ENCODE measurements at places on chromosomes 4 and X.

DNA sequence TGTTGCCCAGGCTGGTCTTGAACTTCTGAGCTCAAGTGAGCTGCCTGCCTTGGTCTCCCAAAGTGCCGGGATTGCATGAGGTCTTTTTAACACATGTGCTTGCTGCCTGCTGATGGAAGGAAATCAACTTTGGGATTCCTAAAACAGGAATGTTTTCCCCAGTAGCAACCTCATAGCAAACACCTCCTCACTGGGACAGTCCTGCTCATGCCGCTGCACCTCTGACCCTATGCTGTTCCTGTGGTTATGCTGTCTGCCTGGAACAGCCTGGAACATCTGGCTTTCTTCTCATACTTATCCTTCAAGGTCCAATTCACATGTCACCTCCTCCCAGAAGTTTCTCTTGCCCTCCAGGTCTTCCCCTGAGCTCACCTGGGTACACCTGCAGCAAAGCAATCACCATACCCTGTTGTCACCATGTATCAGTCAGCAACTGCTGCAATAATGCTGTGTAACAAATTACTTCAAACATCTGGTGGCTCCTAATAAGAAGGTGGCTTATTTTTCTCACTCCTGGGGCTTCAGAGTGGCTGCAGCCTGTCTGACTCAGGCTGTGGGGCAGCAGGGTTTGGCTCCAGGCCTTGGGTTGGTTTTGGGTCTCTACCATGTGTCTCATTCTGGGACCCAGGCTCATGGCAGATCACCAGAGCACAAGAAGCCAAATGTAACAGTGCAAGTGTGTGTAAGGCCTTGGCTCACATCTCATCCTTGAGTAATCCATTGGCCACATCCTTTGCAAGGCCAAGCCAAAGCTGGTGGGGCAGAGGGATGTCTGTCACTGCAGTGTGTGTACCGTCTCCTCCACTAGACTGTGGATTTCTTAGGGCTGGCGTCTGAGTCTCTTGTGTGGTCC is 59.4 kb upstream of the SORCS2 start:
- DNase-seq: no peak

- DNase-seq: no peak
These were observed 122.5 kb downstream of the ZNF827 start for GRCh38 chr4:145816091-145816490.

DNA sequence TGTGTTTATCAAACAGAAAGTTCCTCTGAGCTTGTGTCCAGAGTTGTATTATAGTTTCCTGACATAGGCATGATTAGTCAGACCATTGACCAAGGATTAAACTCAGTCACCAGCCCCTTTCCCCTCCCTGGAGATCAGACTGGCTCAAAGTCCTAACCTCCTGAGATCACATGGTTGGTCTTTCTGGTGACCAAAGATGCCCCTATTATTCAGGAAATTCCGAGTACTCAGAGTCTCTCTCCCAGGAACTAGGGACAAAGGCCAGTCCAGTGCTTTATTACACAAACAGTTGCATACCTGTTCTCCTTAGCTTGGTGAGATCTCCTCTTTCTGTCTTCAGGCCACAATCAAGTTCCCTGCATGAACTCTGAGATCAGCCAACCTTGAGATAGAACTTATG is 14.5 kb upstream of the ENPP6 start:
- no peak for DNase-seq

- DNase-seq: no peak
These were observed 109.0 kb upstream of the ACSL4 start for GRCh38 chrX:109841869-109842579.

- no peak for DNase-seq
These were observed 22.6 kb downstream of the CSF2RA start for GRCh38 chrX:1291110-1291740.

DNA sequence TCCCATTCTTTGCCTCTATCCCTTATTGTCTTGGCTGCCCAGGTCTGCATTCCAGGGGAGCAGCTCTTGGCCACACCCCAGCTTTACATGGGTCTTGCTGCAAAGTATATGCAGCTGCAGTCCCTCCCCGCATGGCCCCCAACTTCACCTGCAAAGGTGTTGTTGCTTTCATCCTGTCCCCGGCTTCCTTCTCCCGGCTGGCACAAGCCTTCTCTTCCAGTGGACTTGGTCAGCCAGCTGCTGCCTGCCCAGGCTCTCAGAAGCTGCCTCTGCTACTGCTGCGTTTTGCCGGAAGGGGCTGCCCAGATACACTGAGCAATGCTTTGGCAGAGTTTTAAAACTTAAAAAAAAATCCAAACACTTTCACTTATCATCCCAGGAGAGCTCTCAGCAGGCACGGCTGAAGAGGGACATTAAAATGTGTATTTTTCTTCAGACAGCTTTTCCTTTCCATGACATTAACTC is 121.2 kb upstream of the PDLIM3 start:
- no peak for DNase-seq

DNA sequence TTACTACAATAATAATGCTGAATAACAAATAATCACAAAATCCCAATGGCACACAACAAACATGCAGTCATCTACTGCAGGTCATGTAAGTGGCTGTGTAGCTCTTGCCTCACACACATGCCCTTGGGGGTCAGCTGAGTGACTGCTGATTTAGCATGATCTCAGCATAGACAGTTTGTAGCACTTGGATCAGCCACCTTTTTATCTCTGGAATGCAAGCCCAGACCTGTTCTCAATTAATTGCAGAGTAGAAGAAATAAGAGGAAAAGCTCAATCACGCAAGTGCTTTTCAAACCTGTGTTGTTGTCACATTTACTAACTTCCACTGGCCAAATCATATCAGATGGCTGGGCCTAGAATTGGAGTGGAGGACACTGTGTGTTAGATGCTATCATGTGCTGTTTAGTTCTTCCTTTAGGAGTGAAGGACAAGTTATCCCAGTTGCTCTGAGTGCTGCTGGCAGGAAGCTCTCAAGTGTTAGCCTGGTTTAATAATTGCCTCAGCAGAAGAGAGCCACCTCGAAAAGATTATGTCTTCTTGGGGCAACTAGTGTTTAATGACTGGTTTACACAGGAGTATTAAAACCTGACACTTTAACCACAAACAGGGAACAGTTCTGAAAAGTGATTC is 128.3 kb upstream of the EPHA5 start:
- DNase-seq: no peak

GRCh38 chr4:73593631-73594241 is 26.5 kb downstream of the RASSF6 start:
- DNase-seq: no peak

DNA sequence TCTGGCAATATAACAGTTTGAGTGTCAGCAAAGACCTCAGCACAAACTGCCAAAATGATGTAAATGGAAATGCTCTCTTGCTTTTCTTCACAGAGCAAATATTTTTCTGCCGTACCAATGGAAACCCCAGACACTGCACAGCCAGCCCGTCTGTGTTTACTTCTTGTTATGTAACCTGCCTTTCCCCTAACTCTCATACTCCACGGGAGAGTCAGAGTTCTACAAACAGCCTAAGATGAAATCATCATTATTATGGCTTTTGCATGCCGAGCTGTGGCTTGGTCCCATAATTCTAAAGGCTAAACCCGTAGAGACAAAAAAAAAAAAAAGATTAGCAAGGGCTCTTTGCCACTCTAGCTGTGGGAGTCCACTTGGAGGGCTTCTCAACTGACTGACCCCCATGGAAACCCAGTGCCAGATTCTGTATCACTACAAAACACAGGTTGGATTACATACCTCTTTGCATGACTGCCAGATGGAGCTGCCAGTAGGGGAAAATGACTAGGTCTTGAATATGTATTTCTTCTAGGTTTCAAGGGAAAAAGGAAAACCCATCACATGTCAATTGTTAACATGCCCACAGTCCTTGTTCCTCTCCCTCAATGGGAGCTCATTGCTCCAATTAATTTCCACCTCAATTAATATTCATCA is 197.2 kb upstream of the CNKSR2 start:
- DNase-seq: no peak

GRCh38 chr4:139672215-139672614 is 6.6 kb downstream of the MGST2 start:
- no peak for DNase-seq

GRCh38 chr4:140243278-140243753 is 89.3 kb upstream of the MAML3 start:
- no peak for DNase-seq

GRCh38 chr4:7029212-7029611 is 14.0 kb upstream of the TADA2B start:
- DNase-seq: no peak

- no peak for DNase-seq
These were observed 10.4 kb downstream of the ACOT9 start for GRCh38 chrX:23732704-23733103.

DNA sequence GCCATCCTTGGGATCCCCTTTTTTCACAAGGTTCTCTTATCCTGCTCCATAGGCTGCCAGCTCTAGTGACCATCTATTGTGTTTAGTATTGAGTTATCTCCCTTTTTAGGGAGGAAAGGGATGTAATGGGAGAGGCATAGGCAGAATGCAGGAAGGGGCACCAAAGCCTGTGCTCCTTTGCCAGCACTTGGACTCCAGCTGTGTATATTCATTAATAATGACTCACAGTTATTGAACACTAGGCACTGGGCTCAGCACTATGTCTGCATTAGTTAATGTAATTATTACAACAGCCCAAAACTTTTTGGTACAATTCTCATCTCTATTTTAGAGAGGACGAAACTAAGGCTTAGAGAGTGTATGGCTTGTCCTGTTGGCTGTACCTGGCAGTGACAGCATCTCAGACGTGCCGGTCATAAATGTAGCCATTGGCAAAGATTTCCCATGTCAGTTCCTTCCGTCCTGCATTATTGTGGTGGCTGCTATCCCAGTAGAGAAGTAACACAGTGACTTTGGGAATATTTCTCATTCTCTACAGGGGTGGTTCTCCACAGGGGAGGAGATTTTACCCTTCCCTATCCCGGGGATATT is 90.3 kb downstream of the AFF1 start:
- no peak for DNase-seq

DNA sequence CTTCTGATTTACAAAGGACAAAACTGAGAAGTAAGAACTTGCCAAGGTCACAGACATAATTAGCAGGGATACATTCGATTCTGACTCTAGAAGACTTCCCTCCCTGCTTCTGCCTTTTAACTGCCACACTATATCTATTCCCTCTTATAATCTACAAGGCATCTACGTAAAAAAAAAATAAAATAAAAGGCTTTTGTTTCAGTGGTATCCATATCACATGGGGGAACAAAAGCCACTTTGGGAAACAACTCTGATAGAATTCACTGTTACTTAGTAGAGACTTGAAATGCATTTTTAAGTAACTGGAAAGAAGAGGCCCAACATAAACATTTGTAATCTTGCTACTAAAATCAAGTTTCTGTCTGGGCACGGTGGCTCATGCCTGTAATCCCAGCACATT is 247.2 kb downstream of the SCFD2 start:
- no peak for DNase-seq

DNA sequence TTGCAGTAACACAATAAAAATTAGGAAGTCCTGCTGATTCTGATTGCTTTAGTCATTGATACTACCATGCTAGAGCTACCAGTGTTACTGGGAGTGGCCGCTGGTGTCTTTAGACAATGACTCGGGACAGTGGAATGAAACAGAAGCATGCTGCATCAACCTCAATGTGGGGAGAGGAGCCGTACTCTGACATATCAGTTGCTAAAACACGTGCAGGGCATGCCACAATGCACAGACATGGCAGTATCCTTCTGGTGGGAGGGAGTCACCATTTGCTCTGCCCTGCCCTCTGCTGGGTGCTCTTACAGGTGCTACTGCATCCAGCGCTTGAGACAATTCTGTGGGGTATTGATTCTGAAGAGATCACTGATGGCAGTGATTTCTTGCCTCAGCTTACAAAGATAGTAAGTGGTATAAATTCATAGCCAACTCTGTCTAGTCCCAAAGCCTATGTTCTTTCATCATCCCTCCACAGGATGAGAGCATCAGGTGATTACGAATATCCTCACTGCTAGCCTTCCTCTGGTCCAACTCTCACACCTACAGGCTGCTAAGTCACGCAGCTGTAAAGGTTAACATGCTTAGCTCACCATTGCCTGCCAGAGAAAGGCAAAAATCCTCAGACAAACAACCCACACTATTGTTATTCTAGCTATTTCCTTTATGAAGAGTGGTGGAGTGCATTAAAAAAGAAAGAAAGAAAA is 43.7 kb downstream of the NSG1 start:
- no peak for DNase-seq

DNA sequence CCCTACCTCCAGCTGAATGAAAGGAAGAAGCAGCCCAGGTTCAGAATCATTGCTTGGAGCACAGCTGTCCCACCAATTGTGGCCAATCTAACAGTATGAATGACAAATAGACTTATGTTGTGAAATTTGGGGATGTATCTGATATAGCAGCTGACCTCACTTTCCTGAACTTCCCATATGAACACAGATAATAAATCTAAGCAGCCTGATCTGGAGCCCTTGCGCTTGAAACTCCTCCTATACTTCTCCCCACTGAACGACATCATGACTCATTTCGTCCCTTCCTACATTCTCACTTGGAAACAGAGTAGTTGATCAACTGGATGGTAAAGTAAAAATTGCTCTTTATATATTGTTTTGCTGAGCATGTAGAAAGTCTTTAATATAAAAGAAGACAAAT is 24.2 kb upstream of the AMELX start:
- DNase-seq: no peak

- DNase-seq: no peak
These were observed 201.7 kb upstream of the AFF2 start for GRCh38 chrX:148298737-148299136.

GRCh38 chr4:16082426-16083240 is 1.2 kb downstream of the PROM1 start:
- no peak for DNase-seq

GRCh38 chr4:120777459-120777858 is 145.1 kb downstream of the PRDM5 start:
- DNase-seq: no peak

DNA sequence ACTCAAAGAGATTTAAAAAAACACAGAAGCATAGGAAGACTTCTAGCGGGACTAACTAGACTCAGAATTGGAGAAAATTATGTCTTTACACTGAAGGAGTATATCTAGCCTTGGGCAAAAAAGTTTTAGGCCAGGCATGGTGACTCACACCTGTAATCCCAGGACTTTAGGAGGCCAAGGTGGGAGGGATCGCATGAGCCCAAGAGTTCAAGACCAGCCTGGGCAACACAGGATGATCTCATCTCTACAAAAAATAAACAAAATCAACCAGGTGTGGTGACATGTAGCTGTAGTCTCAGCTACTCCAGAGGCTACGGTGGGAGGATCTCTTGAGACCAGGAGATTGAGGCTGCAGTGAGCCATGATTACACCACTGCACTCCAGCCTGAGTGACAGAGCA is 99.5 kb downstream of the NEUROG2 start:
- no peak for DNase-seq

GRCh38 chrX:10901290-10901633 is 209.9 kb upstream of the HCCS start:
- no peak for DNase-seq

DNA sequence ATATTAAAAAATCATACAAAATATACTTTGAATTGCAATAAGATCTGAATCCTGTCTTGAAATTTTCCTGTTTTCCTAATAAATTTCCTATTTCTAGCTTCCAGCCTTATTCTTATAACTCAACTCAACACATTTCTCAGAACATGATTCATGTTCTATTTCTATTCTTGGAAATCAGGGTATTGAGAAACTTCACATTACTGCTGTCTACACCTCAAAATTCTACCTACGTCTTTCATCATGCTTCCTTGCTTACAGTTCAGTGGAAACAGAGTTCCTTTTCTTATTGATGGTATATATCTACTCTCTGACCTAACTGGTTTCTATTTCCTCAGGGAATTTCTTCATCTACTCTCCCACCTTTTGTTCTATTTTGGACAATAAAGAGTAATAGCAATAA is 2139.0 kb downstream of the ARAP2 start:
- DNase-seq: no peak

- DNase-seq: no peak
These were observed 784.2 kb downstream of the GLUD2 start for GRCh38 chrX:121831601-121832000.
